ENCODE measurements at places on chromosomes 16 and 17. TPM values are rescaled to one million over a fixed set of nuclear protein-coding genes. Genes with fewer than 3 reads are reported as not detected.

GRCh38 chr17:6269478-6269877, 165.4 kb downstream of the AIPL1 start:
- H3K27me3 ChIP-seq = peaks cover 2% of the 10 kb centered on the region
- peak; percentile 51 for DNase-seq
- H3K36me3 ChIP-seq = no peaks in the 10 kb centered on the region
- no peaks in the 10 kb centered on the region for H3K4me1 ChIP-seq

GRCh38 chr17:80981062-80981902, 10.4 kb upstream of the CHMP6 start:
- peak; percentile 54 for DNase-seq
- H3K27me3 ChIP-seq = peaks cover 28% of the 10 kb centered on the region
- H3K36me3 ChIP-seq = no peaks in the 10 kb centered on the region

GRCh38 chr17:77372444-77373298, 231.9 kb downstream of the SEC14L1 start:
- peak overlapping the region; percentile 94 for H3K27ac ChIP-seq
- H3K27me3 ChIP-seq = no peaks in the 10 kb centered on the region
- peaks cover 56% of the 10 kb centered on the region for H3K4me1 ChIP-seq
- peak overlapping the region; percentile 66 for H3K4me3 ChIP-seq

DNA sequence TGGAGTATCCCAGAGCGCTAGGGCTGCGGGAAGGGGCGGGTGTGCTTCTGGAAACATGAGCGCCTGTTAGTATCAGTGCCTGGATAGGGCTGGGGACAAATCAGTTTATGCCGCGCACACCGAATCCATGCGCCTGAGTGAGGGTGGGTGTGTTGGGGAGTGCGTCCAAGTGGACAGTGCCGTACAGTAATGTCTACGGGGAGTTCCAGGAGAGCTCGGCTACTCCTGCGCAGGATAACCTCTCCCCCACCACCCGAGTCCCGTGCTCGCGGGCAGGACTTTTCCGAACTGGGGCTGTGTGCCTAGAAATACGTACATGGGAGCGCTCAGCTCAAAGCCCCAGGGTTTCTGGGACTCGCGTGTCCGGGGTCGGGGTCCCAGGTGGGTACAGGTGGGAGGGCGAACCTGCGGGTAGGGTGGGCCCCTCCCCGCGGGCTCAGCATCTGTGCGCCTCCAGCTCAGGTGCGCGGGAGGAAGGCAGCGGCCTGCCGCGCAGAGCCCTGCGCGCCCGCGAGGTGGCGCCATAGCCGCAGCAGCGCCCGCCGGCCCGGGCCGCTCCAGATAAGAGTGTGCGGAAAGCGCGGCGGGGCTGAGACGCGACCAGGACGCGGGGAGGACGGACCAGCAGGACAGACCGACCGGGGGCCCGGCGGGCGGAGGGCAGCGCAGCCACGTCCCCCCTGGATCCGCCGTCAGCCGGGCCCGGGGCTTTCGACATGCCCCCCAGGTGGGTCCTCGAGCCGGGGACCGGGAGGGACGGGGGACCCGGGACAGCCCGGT, at the start of gene HIC1:
HIC1 (plus strand) TSS at position 592 of the 780 bp plus-strand sequence. CDS start 1,588 bp downstream, outside the sequence.
- peak within 1 kb of the TSS; percentile 67 for H3K27ac ChIP-seq
- H3K27me3 ChIP-seq = peaks cover 23% of the 10 kb centered on the region
- peaks cover 5% of the 10 kb centered on the region for H3K36me3 ChIP-seq
- H3K4me3 ChIP-seq = peak within 1 kb of the TSS; percentile 72

- H3K27me3 ChIP-seq = no peaks in the 10 kb centered on the region
- H3K4me1 ChIP-seq = peaks cover 21% of the 10 kb centered on the region
- H3K4me3 ChIP-seq = no peak overlapping the region
- no peak for DNase-seq
- H3K36me3 ChIP-seq = no peaks in the 10 kb centered on the region
Measured at GRCh38 chr16:53507464-53508179, 4.6 kb upstream of the AKTIP start.

DNA sequence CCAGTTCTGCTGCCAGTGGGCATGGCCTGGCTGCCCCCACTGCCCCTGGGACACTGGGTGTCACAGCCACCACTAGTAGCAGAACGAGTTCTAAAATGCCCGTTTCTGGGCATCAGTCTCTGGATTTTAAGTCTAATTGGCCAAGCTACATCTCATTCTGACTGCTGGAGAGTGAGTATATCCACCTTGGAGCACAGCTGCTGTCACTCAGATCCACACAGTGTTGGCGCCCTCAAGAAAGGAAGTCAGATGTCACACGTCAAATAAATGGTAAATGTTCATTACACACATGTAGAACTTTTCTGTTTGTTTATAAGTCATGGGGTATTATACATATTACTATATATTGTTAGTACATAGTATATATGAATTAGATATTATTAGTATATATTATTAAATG, 19.4 kb downstream of the GNGT2 start:
- H3K27me3 ChIP-seq = peaks cover 2% of the 10 kb centered on the region
- H3K4me1 ChIP-seq = peaks cover 11% of the 10 kb centered on the region
- no peak for DNase-seq
- no peak overlapping the region for H3K27ac ChIP-seq

- H3K4me3 ChIP-seq = no peak overlapping the region
- no peak overlapping the region for H3K27ac ChIP-seq
- H3K27me3 ChIP-seq = no peaks in the 10 kb centered on the region
- H3K36me3 ChIP-seq = no peaks in the 10 kb centered on the region
- peaks cover 8% of the 10 kb centered on the region for H3K4me1 ChIP-seq
Measured at GRCh38 chr17:81160306-81160705, 5.0 kb upstream of the PVALEF start.

- H3K27me3 ChIP-seq = peaks cover 8% of the 10 kb centered on the region
- DNase-seq = no peak
- no peak overlapping the region for H3K4me3 ChIP-seq
- no peak overlapping the region for H3K27ac ChIP-seq
- H3K36me3 ChIP-seq = no peaks in the 10 kb centered on the region
Measured at GRCh38 chr16:81738783-81739496, 40.2 kb upstream of the PLCG2 start.

DNA sequence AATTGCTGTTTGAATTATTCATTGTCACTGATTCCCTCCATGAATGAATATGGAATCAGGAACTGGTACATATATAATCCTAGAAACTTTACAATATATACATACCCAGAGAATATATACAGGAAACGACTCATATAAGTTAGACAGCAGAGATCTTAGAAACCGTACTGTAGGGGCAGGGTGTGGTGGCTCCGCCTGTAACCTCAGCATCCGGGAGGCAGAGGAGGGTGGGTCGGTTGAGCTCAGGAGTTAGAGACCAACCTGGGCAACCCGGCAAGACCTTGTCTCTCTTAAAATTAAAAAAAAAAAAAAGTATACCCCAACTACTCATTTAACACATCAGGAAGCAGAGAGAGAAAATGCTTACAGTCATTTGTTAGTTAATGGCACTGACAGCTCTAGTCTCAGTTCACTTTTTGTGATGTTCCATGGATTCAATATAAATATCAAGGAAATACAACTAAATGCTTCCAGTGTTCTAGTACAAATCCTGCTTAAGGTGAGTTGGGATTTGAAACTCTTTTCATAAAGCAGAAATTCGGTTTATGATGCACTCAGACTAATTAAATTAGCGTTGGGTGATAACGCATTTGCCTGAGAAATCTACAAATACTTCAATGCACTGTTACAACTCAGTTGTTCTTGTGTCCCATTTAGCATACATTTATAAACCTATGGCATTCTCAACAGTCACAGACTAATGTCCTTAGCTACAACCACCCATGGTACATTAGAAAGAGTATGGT, 5.6 kb downstream of the GLG1 start:
- H3K27ac ChIP-seq = no peak overlapping the region
- peaks cover 38% of the 10 kb centered on the region for H3K4me1 ChIP-seq
- no peak overlapping the region for H3K4me3 ChIP-seq
- peaks cover 7% of the 10 kb centered on the region for H3K36me3 ChIP-seq
- no peaks in the 10 kb centered on the region for H3K27me3 ChIP-seq
- no peak for DNase-seq

- H3K27ac ChIP-seq = no peak overlapping the region
- DNase-seq = no peak
- H3K4me1 ChIP-seq = no peaks in the 10 kb centered on the region
- peaks cover 30% of the 10 kb centered on the region for H3K36me3 ChIP-seq
Measured at GRCh38 chr17:35359398-35359797, 14.0 kb downstream of the SLFN11 start.

DNA sequence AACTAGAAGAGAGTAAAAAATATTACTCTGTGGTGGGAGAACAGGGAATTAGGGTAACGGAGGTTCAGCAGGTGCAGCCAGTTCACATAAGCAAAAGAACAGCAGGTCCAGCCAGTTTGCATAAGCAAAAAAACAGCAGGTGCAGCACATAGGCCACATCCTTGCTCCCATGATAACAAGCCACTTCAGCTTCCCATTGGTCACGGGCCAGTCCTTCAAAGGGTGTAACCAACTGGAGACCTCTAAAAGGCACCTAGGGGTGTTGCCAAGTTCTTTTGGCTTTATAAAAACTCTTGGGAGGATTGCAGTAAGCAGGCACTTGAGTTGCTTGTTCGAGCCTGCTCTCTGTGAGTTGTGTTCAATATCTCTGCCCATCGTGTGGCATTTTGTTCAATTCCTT, 488.1 kb downstream of the XYLT1 start:
- H3K4me1 ChIP-seq = no peaks in the 10 kb centered on the region
- no peak overlapping the region for H3K4me3 ChIP-seq
- DNase-seq = no peak
- no peak overlapping the region for H3K27ac ChIP-seq
- no peaks in the 10 kb centered on the region for H3K36me3 ChIP-seq

DNA sequence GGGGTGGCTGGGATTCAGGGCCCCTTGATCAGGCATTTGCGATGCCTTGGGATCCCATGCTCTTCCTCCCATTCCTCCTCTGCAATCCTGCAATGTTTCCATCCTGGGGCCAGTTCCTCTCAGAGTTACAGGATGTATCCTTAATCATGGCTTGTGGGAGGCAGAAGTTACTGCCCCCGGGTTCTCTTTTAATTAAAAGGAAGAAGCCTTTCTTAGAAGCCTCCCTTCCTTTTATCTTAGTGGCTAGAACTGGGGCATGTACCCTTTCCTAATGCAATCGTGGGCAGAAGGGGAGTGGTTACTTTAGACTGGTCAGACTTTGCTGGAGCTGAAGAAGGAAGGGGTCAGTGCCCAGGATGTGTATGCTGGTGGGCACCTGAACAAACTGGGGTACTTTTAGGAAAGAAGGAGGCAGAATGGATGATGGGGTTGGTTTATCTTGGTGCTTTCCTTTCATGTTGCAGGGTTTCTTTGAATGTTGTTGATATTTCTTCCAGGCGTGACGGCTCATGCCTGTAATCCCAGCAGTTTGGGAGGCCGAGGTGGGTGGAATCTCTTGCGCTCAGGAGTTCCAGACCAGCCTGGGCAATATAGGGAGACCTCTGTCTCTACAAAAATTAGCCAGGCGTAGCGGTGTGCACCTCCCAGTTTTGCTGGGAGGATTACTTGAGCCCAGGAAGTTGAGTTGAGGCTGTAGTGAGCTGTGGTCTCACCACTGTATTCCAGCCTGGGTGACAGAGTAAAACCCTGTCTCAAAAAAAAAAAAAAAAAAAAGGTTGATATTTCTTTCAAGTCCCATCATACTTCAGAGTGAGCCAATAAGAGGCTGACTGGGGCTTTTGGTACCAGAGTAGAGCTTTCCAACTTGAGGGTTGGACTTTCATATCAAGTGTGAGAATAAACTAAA, 13.2 kb upstream of the SPN start:
- H3K4me1 ChIP-seq = peaks cover 11% of the 10 kb centered on the region
- no peaks in the 10 kb centered on the region for H3K36me3 ChIP-seq
- H3K4me3 ChIP-seq = no peak overlapping the region

DNA sequence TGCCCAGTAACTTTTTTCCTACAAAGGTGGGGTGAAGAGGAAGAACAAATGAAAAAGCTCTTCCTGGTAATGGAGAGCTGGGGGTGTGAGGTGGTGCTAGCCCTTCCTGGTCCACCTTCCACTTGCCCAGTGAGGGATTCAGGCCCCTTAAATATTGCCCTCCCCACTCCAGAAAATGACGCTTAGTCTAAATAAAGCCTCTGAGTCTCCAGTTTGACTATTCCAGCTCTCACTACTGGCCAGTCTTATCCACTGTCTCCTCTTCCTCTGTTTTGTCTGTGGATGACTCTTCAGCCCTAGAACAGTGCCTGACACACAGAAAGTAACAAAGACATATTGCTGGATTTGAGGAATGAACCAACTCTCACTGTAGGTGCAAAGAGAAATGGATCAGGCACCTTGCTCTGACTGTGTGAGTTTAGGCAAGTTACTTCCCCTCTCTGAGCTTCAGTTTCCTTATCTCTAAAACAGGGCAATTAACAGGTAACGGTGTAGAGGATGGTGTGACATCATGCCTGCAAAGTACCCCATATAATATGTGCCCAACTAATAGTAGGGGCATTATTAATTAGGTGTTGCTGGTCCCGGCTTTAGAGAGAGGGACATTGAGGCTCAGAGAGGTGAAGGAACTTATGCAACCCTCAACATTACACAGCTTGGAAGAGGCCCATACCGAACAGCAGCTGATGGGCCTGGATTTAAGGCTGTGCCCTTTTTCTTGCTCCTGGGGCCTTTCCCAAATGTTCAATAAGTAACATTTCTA, 21.3 kb downstream of the ZNF385C start:
- no peak overlapping the region for H3K4me3 ChIP-seq
- no peaks in the 10 kb centered on the region for H3K4me1 ChIP-seq
- no peak for DNase-seq
- H3K36me3 ChIP-seq = no peaks in the 10 kb centered on the region
- H3K27ac ChIP-seq = no peak overlapping the region

DNA sequence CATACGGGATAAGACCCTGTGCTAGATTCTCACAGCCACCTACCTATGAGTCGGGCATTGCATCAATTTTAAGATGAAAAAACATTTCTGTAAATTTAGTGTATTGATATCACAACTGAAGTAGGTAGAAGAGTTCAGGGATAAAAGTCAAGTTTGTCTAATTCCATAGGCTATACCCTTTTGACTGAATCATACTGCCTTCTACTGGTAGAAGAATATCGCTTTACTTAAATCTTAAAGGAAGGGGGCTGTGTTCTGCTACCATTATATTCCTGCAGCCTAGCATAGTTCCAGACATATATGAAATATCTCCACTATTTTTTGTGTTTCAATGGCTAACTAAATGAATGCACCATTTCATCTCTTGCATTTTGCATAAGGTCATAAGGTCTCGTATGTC, 1128.6 kb downstream of the CDH8 start:
- no peak for DNase-seq
- H3K27me3 ChIP-seq = no peaks in the 10 kb centered on the region
- H3K27ac ChIP-seq = no peak overlapping the region
- no peaks in the 10 kb centered on the region for H3K36me3 ChIP-seq
- no peaks in the 10 kb centered on the region for H3K4me1 ChIP-seq

HOXB4 gene
- 34.4 TPM for total RNA-seq

SLC5A10 gene
- 0.25 TPM for total RNA-seq

CPHXL2 gene
- total RNA-seq = not detected

CCL11 gene
- not detected for total RNA-seq

SEPTIN12 gene
- 0.42 TPM for total RNA-seq

CYLD gene
- total RNA-seq = 20.6 TPM
